ENCODE measurements at places on chromosomes 11 and 22. TPM values are rescaled to one million over a fixed set of nuclear protein-coding genes. Genes with fewer than 3 reads are reported as not detected.

OR5B21 gene
- not detected for total RNA-seq

GRCh38 chr11:110092515-110093406 is at the start of gene ZC3H12C:
TSS of gene ZC3H12C (plus strand) at chr11:110093392. CDS start at chr11:110093412, 20 bp downstream.
- DNase-seq = peak; percentile 97

CLMP gene
- total RNA-seq = 17.9 TPM

DNA sequence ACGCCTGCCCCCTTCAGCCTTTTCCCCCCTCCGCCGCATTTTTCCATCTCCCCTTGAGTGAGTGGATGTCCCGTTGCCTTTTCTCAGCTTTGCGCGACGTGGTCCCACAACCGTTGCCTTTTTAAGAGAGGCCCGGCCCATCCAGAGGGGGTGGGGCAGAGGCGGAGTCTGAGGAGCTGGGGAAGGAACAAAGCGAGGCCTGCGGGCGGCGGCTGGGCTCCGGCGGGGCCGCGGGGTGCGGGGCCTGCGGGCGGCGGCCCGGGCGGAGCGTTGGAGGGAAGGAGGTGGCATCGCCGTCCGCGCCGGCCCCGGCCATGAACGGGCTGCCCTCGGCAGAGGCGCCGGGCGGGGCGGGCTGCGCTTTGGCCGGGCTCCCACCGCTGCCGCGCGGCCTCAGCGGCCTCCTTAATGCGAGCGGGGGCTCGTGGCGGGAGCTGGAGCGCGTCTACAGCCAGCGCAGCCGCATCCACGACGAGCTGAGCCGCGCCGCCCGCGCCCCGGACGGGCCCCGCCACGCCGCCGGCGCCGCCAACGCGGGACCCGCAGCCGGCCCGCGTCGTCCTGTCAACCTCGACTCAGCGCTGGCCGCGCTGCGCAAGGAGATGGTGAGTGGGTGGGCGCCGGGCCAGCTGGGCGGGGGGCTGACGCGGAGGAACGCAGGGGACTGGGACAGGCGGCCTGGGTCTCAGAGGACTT is at the start of gene FAM89B:
Gene FAM89B, plus strand, starts transcription at position 183 of the 696 bp plus-strand sequence. Its CDS starts 132 bp downstream, at position 315.
- DNase-seq = peak; percentile 95

DNA sequence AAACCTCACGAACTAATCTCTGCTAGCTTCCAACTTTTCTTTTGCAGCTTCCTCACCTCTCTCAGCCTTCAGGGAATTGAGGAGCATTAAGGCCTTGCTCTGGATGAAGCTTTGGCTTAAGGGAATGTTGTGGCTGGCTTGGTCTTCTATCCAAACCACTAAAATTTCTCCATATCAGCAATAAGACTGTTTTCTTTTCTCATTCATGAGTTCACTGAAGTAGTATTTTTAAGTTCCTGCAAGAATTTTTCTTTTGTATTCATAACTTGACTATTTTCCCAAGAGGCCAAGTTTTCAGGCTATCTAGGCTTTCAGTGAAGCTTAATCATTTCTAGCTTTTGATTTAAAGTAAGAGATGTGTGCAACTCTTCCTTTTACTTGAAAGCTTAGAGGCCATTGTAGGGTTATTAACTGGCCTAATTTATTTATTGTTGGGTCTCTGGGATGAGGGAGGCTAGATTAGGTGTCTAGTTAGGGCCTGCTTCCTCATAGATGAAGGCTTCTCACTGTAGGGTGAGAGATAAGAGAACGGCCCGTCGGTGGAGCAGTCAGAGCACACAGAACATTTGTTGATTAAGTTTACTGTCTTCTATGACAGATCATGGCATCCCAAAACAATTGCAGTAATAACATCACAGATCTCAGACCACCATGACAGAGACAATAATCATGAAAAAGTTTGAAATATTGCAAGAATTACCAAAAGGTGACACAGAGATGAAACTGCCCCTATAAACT is 33.2 kb downstream of the CSF2RB start:
- DNase-seq = no peak

- DNase-seq = peak; percentile 72
These were observed 2.0 kb downstream of the SERPINH1 start for GRCh38 chr11:75563978-75564552.

DNA sequence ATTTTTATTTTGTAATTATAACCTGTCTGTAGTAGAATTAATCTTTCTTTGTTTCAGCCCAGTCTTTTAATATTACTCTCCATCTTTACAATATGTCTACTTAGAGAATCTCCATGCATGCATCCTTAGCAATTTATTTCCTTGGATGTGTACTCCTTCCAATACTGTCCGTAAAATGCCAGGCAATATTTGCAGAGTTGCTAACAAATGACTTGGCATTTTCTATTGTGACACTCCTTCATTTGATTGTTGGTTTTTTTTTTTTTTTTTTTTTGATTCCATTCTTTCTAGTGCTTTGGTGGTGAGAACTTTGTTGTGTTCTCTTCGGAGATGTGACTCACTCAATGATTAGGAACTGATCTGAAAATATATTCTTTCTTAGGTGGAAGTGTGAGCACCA is 220.3 kb downstream of the CNTN5 start:
- DNase-seq = no peak

DNA sequence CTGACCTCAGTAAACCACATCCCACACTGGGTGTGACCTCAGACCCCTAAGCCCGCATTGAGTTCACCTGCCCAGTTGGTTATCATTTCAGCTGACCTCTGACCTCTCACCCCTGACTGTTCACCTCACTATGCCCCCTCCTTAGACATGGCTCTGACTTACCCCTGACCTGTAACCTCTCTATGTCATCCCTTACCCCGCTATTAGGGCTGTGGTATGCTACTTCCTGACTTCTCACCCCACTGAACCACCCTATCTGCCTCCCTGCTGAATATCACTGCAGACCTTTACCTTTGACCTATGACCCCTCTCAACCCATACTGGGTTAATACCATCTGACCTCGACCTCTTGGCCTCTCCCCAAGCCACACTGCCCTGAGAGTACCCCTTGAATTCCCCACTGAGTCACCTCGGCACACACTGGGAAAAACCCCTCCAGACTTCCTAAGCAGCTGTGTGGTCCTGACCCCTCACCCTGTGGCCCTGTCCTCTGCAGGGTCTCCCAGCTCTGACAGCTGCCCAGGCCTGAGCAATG is 8.3 kb downstream of the PLCB3 start:
- no peak for DNase-seq

DNA sequence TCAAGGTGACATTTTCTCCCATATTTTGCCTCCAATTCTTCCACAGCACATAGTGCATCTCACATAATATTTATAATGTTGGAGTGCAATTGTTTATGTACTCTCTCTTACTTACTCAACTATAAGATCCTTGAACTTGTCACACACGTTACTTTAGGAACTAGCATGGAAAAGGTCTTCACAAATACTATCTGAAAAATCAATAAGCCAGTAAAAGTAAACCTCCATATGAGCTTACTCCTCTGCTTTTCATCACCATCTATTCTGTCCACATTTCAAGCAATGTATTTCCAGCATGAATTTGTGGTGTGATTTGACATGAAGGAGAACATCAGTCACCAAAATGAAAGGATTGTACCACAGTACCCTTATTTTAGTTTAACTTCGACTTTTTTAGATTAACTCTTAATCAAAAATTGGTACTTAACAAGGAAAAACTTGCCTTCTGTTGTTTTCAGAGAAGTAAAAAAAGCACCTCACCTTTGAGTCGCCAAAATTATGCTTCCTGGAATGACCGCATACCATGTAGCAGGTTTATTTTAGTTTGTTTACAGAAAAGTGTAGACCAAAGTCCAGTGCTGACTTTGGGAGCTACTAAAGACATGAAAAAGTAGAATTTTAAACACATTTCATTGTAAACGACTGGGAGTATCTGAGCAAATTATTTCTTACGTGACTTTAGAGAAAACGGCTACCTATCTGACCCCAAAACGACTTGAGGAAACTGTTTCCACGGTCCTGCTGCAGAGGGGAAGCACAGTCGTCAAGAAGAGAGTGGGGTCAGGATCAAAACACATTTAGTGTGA is at the start of gene SLC22A9:
Gene SLC22A9, plus strand, starts transcription at position 621 of the 806 bp plus-strand sequence. CDS start 272 bp downstream, outside the sequence.
- no peak for DNase-seq

DNA sequence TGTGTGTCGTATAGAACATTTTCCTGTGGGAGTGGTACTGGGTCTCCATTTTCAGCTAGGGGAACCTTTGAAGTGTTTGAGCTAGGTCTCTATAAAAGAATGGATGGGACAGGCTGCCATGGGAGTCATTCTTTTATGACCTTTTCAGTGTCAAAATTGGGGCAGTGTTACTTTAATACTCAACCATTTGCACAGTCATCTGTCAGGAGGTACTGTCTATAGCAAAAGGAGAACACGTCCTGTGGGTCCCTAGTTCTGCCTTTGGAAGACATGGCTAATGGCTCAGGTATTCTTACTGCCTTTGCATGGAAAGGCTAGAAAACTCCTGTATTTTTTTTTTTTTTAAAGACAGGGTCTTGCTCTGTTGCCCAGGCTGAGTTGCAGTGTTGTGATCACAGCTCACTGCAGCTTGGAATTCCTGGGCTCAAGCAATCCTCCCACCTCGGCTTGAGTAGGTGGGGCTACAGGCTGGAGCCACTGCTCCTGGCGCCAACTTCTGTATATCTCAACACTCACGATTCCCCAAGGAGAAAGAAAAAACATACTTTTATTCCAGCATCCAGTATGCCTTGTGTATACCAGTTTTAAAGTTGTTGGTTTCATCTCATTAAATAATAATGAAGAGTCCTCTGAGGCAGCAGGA is 2.1 kb upstream of the ATF4 start:
- no peak for DNase-seq

DNA sequence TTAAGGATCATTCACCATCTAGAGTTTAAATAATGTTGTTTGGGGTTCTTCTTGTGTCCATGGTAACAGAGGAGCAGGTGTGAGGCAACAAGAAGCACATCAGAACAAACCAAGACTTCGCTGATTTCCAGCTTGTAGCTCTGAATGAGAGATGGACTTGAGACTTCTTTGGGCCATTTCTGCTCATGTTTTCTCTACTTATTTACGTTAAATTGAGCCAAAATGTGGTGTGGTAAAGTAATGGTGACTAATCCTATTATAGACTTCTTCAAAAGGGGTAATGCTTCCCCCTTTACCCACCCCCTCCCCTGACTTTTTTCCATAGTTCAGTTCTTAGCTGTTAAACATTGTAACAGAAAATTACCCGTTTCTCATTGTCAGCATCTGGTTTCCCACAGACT is 65.2 kb downstream of the CSTPP1 start:
- no peak for DNase-seq

DNA sequence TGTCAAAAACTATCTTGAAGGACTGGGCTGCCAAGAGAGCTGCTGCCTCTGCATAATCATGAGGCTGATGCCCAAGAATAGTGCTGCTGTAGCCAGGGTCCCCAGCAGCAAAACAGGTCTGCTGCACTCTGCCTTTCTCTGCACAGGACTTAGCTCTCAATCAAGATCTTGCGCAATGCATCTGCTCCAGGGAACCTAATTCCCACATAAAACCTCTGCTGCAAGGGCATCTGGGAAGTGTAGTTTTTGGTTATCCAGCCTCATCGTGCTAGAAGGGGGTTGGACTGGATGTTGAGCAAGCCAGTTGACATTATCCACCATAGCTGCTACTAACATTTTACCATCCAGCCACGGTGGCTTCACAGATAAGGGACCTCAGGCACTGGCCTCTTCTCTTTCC is 192.7 kb downstream of the C11orf91 start:
- DNase-seq = peak; percentile 24

DNA sequence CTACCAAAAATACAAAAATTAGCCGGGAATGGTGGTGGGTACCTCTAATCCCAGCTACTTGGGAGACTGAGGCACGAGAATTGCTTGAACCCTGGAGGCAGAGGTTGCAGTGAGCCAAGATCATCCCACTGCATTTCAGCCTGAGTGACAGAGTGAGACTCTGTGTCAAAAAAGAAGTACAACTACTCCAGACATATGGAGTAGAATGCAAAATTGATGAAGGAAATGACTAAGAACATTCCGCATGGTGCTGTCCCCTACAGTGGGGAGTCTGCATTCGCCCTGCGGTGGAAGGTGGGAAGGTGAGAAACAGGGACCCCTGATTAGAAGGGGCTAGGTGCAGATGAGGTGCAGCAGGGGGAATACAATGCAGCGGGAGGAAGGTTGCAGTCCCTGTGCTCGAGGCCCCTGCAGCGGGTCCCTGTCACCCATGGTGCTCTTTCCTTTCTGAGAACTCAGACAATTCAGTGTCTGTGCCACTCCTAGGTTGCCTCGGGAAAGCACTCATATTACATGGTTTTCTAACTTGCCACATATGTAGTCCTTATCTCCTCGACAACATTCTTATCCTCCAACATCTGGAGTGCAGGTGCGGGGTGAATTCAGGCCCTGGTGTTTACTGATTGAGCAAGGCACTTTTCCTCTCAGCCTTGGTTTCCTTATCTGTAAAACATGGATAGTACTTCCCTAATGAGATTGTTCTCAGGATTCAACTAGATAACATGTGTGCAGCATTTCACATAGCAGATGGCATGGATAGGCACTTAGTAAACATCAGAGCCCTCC is 5.2 kb downstream of the POLD4 start:
- DNase-seq = no peak

- no peak for DNase-seq
These were observed 108.3 kb upstream of the ANO5 start for GRCh38 chr11:22084564-22084963.

CRYAB gene
- 23.0 TPM for total RNA-seq

DNA sequence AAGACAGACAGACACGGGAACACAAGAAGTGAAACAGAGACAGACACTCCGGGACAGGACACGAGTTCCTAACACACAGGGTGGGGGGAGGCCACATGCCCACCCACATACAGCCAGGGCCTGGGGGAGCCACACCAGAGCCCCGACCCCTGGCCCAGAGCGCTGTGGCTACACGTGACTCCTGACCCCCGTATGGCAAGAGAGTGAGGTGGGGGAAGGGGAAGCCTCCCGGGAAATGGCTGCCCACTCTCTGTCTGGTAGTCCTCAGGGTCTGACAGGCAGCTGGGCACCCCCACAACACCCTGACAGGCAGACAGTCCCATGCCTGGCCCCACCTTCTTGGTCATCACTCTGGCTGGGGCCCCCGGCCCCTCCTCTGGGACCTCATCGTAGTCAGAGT is 38.6 kb upstream of the PDE2A start:
- no peak for DNase-seq

DNA sequence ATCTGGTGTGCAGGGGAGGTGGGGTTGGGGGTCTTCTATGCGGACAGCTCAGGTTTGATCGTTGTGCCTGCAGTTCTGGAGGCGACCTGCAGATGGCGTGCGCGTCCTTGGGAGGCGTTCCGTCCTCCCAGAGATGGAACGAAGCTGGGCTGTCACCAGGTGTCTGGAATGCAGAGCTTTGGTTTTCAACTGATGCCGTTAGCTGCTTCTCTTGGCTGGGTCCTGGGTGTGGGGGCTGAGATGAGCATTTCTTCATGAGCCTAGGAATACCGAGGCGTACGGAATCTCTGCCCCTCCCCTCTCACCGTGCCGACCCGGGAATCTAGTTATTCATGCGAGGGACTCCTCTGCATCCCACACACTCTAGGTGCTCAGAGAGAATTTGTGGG is 98.6 kb downstream of the CEP164 start:
- DNase-seq = peak; percentile 86

- DNase-seq = no peak
These were observed 36.6 kb downstream of the ARRB1 start for GRCh38 chr11:75314771-75315438.
